Naive thymus-derived CD8-positive, alpha-beta T cell (primary cell): ENCODE measurements at places on chromosomes 1 and 21. TPM values are rescaled to one million over a fixed set of nuclear protein-coding genes. Genes with fewer than 3 reads are reported as not detected.

NFASC gene
- not detected for total RNA-seq

DNA sequence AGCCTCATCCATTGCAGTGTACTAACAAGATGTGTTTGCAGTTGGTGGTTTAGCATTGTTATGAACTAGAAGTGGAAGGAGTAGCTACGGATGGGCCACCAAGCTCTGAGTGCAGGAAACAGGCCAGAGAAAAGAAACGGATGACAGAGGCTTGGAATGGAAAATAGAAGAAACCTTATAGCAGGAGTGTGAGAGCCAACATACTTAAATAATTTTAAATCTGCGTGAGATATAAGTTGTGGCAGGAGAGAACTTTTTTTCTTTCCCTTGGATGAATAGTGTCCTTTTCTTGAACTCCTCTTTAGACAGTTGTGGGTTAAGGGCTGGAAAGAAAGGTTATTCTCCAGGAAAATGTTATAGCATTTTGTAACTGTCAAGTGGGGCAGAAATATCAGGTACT lies 54.2 kb downstream of the RGL1 start:
- H3K4me3 ChIP-seq, result no peak overlapping the region
- no peaks in the 10 kb centered on the region for H3K36me3 ChIP-seq
- H3K27me3 ChIP-seq, result no peaks in the 10 kb centered on the region
- no peak for DNase-seq
- H3K4me1 ChIP-seq, result no peaks in the 10 kb centered on the region

GRCh38 chr21:36647279-36648093 lies 51.4 kb upstream of the SIM2 start:
- peaks cover 4% of the 10 kb centered on the region for H3K27me3 ChIP-seq
- H3K4me3 ChIP-seq, result no peak overlapping the region
- no peaks in the 10 kb centered on the region for H3K4me1 ChIP-seq
- no peaks in the 10 kb centered on the region for H3K36me3 ChIP-seq

DNA sequence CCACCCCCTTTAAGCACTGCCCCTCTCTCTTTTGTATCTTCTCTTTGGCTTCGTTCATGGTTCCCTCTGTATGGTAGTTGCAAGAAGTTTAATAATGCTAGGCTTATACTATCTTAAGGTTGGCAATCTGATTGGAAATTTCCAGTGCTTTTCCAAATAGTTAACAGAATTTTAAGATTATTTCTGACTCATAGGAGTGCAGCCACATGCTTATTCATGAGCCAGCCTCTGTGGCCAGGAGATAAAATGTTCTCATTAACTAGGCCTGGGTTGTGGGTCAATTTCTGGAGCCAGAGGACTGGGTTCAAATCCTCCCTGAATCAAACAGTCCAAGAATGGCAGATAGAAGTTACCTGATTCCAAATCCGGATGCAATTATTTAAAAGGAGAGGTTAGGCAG lies 103.1 kb downstream of the ATP6V1G3 start:
- no peak for DNase-seq
- no peak overlapping the region for H3K4me3 ChIP-seq
- H3K27ac ChIP-seq, result no peak overlapping the region
- peaks cover 10% of the 10 kb centered on the region for H3K36me3 ChIP-seq

DNA sequence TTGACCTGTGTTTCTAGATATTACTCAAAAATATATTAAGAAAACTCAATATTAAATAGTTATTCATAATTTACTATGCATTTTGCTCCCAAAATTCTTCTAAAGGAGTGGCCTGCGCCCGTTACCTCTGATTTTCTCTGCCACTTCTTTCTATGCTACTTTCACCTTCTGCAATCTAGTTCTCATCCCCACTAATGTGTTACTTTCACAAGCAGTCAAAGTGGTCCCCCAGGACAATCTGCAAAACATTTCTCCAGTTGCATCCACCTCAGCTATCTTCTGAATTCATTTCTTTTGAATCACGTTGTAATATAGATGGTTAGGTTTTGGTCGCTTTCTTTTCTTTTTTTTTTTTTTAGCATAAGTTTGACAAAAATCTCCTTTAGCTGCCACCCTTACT lies 13.4 kb downstream of the INSL5 start:
- no peak overlapping the region for H3K4me3 ChIP-seq
- no peaks in the 10 kb centered on the region for H3K36me3 ChIP-seq
- H3K27me3 ChIP-seq, result no peaks in the 10 kb centered on the region

- H3K4me3 ChIP-seq, result no peak overlapping the region
- no peaks in the 10 kb centered on the region for H3K4me1 ChIP-seq
Observed at GRCh38 chr21:18812308-18812707, 408.7 kb upstream of the TMPRSS15 start.

DNA sequence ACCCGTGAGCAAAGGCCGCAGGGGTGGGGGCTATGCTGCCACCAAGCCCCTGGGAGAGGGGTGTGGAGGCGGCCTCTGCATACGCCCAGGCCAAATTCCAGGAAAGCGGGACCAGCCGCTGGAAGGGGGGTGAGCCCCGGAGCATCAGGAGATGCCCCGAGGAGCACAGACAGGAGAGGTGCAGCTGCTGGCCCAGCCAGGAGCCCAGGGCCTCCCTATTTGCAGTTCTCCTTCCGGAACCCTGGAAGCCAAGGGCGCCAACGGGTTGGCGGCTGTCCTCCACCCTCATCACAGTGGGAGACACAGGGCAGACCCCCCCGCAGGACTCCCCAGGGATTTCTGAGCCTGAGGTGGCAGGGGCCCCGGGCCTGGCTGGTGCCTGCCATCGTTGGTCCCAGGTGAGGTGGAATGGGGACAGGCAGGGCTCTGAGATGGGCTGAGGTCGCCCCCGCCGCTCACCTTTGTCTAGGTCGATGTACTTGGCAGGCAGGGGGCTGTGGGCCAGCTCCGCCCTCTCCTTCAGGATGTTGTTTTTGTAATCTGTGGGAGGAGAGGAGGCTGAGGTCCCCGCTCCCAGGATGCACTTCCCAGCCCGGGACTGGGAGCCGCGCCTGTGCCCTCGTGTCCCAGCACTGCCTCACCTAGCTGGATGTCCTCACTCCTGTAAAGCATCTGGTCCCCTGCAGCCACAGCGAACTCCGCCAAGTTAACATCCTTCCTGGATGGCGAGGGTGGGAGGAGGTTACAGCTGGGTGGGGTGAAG lies 4.4 kb upstream of the DVL1 start:
- DNase-seq, result no peak
- no peaks in the 10 kb centered on the region for H3K27me3 ChIP-seq
- H3K36me3 ChIP-seq, result no peaks in the 10 kb centered on the region
- peak overlapping the region; percentile 60 for H3K4me3 ChIP-seq
- H3K4me1 ChIP-seq, result peaks cover 34% of the 10 kb centered on the region
- no peak overlapping the region for H3K27ac ChIP-seq

DNA sequence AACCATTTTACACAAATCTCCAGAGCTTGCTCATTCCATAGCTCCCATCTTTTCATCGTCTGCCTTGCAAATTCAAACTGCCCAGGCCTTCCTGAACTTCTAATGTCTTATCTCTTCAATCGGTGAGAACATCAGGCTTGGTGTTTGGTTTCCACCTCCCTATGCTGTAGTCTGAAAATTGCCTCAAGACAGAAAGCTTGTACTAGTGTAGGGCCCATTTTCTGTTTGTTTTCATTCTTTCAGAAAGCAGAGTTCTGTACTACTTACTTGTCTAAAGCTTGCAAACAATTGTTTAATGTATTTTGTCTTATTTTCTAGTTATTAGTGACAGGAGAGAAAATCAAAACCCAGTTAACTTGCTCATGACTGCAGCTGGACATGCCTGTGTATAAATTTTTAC lies 16.8 kb downstream of the HOOK1 start:
- H3K27me3 ChIP-seq, result no peaks in the 10 kb centered on the region
- H3K4me1 ChIP-seq, result no peaks in the 10 kb centered on the region
- H3K36me3 ChIP-seq, result peaks cover 24% of the 10 kb centered on the region
- no peak overlapping the region for H3K27ac ChIP-seq
- DNase-seq, result no peak

KCNA3 gene
- total RNA-seq, result 74.7 TPM

MFAP2 gene
- total RNA-seq, result not detected

- peaks cover 3% of the 10 kb centered on the region for H3K4me1 ChIP-seq
- no peak overlapping the region for H3K4me3 ChIP-seq
- H3K27ac ChIP-seq, result no peak overlapping the region
- DNase-seq, result no peak
- peaks cover 30% of the 10 kb centered on the region for H3K36me3 ChIP-seq
Observed at GRCh38 chr1:100479620-100480338, 58.2 kb upstream of the GPR88 start.

- no peak overlapping the region for H3K27ac ChIP-seq
- no peak overlapping the region for H3K4me3 ChIP-seq
- no peak for DNase-seq
- peaks cover 11% of the 10 kb centered on the region for H3K4me1 ChIP-seq
- peaks cover 3% of the 10 kb centered on the region for H3K27me3 ChIP-seq
- no peaks in the 10 kb centered on the region for H3K36me3 ChIP-seq
Observed at GRCh38 chr1:232728507-232729263, 76.5 kb upstream of the MAP10 start.

DNA sequence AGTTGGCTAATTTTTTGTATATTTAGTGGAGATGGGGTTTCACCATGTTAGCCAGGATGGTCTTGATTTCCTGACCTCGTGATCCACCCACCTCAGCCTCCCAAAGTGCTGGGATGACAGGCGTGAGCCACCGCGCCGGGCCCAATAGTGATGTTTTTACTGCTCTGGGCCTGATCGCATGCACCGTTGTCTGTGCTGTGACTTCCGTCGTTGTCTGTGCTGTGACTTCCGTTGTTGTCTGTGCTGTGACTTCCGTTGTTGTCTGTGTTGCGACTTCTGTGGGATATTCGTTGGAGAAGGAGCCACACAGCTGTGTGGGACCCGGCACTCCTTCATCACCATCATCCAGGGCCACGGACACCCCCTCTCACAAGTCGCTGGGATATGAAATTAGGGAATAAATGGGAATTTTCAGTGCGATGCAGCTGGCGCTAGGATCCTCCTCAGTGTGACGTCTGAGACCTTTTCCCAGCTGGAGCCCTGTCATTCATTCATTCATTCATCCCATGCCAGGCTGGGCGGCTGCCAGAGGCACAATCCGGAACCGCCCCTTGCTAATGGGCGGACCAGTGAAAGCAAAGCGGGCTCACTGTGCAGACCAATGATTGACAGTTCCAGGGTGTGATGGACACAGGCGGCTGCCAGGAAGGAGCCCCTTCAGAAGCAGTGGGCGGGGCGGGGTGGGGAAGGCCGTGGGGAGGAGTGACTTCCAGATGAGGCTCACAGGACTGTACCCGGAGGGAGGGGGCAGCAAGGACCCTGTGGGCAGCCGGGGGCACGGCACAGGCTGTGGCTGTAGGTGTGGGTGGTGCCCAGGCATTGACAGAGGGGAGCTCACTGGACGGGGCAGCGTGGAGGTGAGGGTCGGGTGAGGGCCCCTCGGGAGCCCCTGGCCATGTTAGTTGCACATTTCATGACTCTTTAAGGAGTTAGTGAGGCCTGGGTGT lies 48.9 kb downstream of the PRKCZ start:
- peaks cover 12% of the 10 kb centered on the region for H3K36me3 ChIP-seq
- no peaks in the 10 kb centered on the region for H3K27me3 ChIP-seq
- H3K4me1 ChIP-seq, result peaks cover 3% of the 10 kb centered on the region
- DNase-seq, result no peak

DNA sequence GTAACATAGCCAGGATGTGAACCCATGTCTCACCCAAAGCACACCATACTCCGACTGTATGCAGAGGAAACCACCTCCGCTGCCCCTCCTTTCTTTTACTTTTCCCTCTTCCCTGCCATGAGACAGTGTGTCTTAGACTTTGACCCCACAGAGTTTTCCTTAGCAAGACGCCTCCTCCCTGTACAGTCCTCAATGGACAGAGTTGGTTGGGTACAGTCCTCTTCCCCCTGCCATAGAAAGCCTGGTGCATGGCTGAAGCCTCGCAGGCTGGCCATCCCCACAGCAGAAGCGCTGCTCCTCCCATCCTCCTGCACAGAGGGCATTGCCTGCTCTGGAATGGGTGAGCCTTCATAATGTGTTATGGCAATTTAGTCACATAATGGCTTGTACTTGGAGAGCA lies 127.9 kb downstream of the PLPP3 start:
- no peak overlapping the region for H3K27ac ChIP-seq
- H3K4me1 ChIP-seq, result no peaks in the 10 kb centered on the region
- H3K27me3 ChIP-seq, result peaks cover 5% of the 10 kb centered on the region
- no peak overlapping the region for H3K4me3 ChIP-seq
- DNase-seq, result no peak

CNR2 gene
- total RNA-seq, result 1.1 TPM

DNA sequence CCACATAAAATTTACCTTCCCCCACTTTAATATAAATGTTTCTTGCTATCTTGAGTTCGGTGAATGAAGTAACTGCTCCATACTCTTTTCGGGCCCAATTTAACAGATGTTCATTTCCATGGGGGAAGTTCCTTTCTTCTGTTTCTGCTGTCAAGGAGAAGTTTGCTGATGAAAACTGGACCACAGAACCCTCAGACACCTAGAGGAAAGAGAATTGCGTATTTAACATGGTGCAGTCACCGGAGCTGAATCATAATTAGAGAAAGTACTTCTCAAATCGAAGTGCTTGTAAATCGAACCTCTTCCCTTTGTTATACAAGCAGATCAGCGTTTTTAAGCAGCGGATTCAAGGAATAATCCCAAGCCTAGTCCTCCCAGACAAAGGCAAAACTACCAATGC lies 151.2 kb downstream of the TGFBR3 start:
- H3K36me3 ChIP-seq, result peaks cover 10% of the 10 kb centered on the region
- no peak for DNase-seq
- H3K27ac ChIP-seq, result peak overlapping the region; percentile 27
- H3K4me1 ChIP-seq, result peaks cover 28% of the 10 kb centered on the region
- no peaks in the 10 kb centered on the region for H3K27me3 ChIP-seq

FAM131C gene
- total RNA-seq, result not detected

DPT gene
- not detected for total RNA-seq

GRCh38 chr21:38840456-38841300 lies 34.9 kb downstream of the ETS2 start:
- H3K4me1 ChIP-seq, result no peaks in the 10 kb centered on the region
- peaks cover 2% of the 10 kb centered on the region for H3K27me3 ChIP-seq
- H3K4me3 ChIP-seq, result no peak overlapping the region
- no peak for DNase-seq
- H3K36me3 ChIP-seq, result no peaks in the 10 kb centered on the region

DNA sequence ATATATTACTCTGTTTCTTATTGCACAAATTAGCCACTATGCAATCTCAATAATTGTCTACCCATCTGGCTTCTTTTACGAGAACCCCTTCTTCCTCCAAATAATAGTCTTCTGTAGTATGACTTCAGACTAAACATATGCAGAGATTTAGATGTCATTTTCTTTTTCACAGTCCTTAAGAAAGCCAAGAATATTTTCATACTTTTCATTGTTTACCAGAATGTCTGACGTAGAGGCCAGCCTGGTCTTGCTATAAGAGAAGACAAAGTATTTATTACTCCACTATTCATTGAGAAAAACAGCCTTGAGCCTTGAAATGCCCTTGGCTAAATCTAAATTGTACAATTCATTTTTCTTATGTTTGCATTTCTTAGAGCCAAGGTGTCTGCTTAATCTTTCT lies 714.9 kb upstream of the CXADR start:
- no peak for DNase-seq
- H3K4me1 ChIP-seq, result no peaks in the 10 kb centered on the region
- no peak overlapping the region for H3K4me3 ChIP-seq
- no peaks in the 10 kb centered on the region for H3K27me3 ChIP-seq
- H3K36me3 ChIP-seq, result no peaks in the 10 kb centered on the region
- H3K27ac ChIP-seq, result no peak overlapping the region

FGR gene
- 2.3 TPM for total RNA-seq
